Activated CD8-positive, alpha-beta memory T cell treated with anti-CD3 and anti-CD28 coated beads, Interleukin-2, amount 10 ng/mL, durations not matched to agents 7 days and 5 days (primary cell): ENCODE measurements at places on chromosomes 1 and 21. TPM values are rescaled to one million over a fixed set of nuclear protein-coding genes. Genes with fewer than 3 reads are reported as not detected.

Gene FCGR1A
- total RNA-seq, result 0.70 TPM

- peak; percentile 90 for DNase-seq
Observed at GRCh38 chr1:39525366-39526165, 34.1 kb downstream of the BMP8A start.

Gene TCHH
- total RNA-seq, result 0.14 TPM

Gene CCDC181
- 0.19 TPM for total RNA-seq

- DNase-seq, result no peak
Observed at GRCh38 chr1:11704691-11705475, 13.4 kb downstream of the DRAXIN start.

GRCh38 chr1:118202076-118202608, 17.1 kb upstream of the SPAG17 start:
- no peak for DNase-seq

GRCh38 chr21:45796003-45796402, 152.5 kb downstream of the PCBP3 start:
- no peak for DNase-seq
